ENCODE measurements at places on chromosomes 2 and 18.

GRCh38 chr18:841647-842370, 29.8 kb upstream of the YES1 start:
- DNase-seq, result no peak

DNA sequence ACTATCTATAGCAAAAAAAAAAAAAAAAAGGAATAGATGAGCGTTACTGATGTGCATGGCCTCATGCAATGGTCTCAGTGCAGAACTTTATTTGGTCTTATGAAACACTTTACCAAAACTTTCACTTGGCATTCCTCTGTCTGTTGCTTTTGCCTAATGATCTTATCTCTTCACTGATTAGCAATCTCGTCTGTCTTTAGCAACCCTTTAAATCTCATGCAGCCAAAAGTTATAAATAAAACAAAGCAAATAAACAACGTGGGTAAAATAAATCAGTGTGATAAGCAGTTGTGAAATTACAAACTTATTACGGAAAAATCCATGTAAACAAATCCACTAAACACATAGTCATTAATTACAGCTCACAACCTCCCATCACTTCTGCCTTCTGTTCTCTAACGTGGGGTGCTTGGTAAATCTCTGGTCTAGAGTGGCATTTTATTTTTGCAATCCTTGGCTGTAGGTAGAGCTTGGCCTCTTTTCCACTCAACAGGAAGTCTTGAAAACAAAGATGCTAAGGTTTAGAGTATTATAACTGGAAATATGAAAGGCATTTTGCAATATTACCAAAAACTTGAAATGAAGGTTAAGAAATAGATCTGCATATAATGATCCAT, 288.0 kb downstream of the AFF3 start:
- DNase-seq, result no peak

DNA sequence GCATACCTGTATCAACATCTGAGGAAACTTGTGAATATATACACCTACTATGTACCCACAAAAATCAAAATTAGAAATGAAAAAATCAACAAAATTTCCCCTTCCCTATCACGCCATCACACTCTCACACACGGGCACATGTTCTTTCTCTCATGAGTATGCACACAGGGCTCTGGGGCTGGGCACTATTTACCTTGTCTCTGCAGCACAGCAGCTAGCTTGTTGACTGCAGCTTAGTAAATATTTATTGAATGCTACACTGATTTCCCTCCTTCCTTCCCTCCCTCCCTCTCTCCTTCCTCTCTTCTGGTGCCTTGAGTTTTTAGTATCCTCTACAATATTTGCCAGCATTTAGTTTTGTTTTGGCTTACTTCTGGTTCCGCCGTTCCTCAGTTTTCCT, 182.7 kb upstream of the LHCGR start:
- no peak for DNase-seq

GRCh38 chr2:106857882-106858478, 28.0 kb downstream of the ST6GAL2 start:
- no peak for DNase-seq

- no peak for DNase-seq
Observed at GRCh38 chr18:45666520-45666919, 51.2 kb downstream of the SLC14A2 start.

DNA sequence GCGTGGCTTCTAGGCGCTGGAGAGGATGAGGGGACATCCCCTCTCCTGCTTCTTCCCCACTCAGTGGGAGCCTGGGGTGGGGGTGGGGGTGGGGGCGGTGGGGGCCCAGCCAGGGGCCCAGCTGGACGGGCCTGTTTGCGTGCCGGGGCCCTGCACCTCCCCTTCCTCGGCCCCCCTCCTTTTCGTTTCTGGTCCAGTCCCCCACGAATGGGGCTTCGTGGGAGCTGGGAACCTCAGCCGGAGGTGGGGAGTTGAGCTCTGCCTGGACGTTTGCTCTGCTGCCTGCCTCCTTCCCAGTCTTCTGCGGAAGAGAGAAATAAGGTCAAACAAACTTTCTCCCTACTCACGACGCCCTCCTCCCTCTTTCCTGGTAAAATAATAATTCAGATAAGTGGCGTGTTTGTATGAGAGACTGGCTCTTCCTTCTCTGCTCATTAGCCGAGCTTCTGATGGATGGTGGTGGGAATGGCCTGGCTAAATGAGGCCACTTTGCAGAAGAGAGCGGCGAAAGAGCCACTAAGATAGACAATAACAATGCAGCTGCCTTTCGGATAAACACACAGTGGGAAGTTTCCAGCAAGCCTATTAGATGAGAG, 782 bp downstream of the MTA3 start:
- DNase-seq, result peak; percentile 72

DNA sequence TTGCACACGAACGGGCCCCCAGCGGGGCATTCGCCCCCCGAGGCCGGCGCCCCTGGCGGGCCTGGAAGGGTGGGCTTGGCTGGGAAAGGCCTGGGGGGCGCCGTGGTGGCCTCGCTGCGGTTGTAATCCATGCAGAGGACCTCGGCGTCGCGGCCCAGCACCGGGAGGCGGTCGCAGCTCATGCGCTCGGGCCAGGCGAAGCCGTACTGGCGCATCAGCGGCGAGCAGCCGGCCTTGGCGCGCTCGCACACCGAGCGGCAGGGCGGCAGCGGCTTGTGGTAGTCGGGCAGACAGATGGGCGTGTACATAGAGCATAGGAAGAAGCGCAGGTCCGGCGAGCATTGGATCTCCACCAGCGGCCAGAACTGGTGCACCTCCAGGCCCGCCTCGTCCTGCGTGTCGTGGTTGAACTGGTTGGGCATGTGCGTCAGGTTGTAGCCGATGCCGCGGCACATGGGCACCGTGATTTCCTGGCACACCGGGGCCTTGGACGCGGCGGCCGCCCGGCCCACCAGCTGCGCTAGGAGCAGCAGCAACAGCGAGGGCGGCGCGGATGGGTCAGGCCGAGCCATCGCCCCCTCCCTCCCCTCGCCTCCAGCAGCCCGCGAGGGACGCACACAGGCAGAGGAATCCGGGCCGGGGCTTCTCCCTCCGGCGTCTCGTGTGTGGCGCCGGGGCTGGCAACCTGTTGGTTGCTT, 1.4 kb downstream of the FZD5 start:
- DNase-seq, result peak; percentile 72

GRCh38 chr2:69089266-69089665, 76.3 kb downstream of the ANTXR1 start:
- no peak for DNase-seq

GRCh38 chr2:46268196-46268595, 29.0 kb upstream of the EPAS1 start:
- DNase-seq, result peak; percentile 41

GRCh38 chr2:88517759-88518201, 65.3 kb upstream of the FOXI3 start:
- DNase-seq, result no peak

DNA sequence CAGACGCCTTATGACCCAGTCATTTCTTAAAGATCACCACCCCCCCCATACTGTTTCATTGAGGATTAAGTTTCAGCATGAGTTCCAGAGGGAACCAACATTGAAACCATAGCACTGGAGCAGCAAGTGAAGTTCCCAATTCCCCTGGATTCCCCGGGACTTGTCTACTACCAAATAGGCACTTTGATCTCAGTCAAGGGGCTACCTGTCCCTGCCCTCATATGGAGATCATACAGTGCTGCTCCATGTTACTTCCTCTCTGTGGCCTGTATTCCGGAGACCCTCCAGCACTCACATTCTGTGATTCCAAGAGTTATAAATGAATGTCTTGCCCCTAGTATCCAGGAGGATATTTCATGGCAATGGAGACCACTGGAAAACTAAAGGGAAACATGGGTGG, 42.5 kb downstream of the RNF144A start:
- DNase-seq, result no peak

DNA sequence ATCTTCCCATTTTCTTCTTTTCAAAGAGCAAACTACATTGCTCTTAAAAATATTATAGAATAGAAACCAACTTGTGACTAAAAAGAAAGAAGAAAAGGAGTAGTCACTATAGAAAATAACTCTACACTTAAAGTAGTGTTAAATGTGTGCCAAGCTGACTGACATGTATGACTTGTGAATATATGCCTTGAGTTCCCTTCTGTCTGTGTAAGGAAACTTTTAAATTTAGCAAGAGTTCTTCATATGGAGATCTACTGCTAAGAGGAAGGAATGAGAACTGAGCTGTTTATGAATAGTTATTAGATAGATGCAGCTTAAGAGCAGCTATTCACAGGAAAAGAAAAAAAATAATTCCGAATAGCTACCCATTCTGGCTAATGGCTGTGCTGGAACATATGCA, 1221.7 kb upstream of the ZEB2 start:
- DNase-seq, result no peak

- DNase-seq, result no peak
Observed at GRCh38 chr18:9715978-9716774, 8.1 kb downstream of the RAB31 start.

DNA sequence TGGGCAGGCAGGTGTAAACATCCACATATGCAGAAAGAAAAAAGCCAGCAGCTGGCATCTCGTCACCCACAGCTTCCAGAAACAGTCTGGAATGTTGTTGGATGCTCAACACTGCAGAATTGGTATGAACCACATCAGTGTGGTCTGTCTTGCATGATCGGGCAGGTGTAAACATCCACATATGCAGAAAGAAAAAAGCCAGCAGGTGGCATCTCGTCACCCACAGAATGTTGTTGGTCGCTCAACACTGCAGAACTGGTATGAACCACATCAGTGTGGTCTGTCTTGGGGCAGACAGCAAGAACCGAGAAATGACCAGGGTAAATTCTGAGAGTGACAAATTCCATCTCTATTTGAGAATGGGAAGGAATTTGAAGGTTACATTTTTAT, 39.6 kb downstream of the DOCK10 start:
- no peak for DNase-seq

DNA sequence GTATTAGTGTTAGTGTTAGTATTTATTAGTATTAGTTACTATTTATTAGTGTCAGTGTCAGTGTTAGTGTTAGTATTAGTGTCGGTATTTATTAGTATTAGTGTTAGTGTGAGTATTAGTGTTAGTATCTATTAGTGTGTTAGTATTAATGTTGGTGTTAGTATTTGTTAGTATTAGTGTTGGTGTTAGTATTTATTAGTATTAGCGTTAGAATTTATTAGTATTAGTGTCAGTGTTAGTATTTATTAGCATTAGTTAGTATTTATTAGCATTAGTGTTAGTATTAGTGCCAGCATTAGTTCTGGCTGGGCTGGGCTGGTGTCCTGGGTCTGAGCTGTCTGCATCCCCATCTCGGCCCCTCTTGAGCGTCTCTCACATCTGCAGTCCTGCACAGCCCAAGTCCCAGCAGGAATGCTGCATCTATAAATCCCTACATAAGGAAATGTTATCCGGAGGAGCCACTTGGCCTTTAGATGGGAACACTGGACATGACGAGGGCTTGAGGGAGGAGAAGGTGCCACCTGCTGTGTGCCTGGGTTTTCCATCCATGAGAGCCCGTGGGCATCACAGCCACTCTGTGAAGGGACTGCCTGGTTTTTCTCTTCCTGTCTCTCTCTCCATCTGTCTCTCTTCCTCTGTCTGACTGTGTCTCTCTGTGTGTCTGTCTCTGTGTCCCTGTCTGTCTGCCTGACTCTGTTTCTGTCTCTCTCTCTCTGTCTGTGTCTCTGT, 33.6 kb downstream of the TWIST2 start:
- DNase-seq, result no peak

GRCh38 chr18:48563027-48563426, 24.2 kb downstream of the CTIF start:
- no peak for DNase-seq

- no peak for DNase-seq
Observed at GRCh38 chr2:15449556-15450236, 111.4 kb downstream of the NBAS start.

DNA sequence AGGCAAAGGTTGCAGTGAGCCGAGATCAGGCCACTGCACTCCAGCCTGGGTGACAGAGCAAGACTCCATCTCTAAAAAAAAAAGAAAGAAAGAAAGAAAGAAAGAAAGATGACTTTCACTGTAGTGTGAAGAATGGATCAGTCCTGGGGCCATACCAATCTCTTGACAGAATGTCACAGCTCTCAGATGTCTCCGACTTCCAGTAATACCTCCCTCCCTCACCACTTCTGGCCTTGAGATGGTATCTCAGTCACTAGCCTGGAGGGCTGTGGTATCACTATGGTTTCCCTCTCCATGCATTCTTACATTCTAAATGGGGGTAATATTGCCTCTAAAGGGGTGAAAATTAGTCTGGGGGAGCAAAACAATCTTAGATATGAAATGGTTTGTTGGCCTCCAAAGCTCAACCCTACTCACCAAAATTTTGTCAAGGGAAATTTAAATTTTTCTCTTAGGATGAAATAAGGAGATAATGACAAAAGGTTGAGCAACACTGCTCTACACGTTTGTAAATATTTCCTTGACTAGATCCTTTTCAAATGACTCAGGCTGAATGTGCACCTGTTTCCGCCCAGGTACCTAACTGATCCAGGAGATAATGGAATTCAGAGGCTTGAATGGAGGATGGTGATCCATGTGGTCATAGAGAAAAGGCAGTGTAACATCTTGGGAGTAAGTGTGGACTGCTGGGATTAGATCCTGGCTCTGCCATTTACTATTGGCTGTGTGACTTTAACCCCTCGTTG, 19.9 kb upstream of the SPRED2 start:
- no peak for DNase-seq

DNA sequence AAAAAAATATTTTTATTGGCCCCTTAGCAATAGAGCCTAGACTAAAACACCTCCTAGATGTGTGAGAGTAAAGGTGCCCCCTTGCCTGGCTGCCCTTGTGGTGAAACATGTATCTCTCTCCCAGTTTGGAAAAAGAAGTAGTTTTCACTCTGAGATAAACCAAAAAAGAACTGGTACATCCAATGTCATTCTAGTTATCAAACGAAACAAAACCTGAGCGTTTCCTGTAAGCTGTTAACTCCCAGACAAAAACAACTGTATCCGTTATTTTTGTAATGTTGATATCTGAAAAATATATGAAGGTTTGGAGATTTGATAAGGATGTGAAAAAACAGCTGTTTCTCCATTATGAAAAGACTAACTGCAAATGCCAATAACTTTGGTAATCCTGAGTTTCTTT, 24.3 kb downstream of the HEATR5B start:
- no peak for DNase-seq

DNA sequence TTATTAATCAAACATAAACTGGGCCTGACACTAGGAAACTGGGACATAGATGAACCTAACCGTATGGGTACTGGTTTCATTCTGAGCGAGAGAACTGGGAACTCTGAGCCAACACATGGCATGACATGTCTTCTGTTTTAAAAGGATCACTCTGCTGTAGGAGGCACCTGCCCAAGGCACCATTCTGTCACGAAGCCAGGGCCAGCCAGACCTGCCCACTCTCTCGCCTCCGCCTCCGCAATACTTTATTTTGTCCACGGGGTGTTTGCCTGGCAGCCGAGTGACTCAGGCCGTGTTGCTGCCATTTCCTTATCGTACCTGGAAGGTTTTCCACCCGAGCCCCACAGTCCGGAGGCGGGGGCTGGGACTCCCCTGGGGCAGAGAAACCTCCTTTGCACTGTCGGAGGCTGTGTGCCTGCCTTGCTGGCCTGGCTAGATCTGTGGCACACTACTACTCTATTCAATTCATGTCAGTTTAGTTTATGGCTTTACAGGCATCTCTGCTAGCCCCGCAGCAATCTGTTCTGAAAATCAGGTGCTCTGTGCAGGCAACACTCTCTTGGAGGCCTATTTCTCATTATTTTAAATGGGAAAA, 120.4 kb upstream of the ACKR3 start:
- peak; percentile 6 for DNase-seq

GRCh38 chr2:101064868-101065549, 62.9 kb downstream of the RPL31 start:
- DNase-seq, result peak; percentile 40
